HS-5 (cell line): ENCODE measurements at places on chromosomes 5 and 9.

DNA sequence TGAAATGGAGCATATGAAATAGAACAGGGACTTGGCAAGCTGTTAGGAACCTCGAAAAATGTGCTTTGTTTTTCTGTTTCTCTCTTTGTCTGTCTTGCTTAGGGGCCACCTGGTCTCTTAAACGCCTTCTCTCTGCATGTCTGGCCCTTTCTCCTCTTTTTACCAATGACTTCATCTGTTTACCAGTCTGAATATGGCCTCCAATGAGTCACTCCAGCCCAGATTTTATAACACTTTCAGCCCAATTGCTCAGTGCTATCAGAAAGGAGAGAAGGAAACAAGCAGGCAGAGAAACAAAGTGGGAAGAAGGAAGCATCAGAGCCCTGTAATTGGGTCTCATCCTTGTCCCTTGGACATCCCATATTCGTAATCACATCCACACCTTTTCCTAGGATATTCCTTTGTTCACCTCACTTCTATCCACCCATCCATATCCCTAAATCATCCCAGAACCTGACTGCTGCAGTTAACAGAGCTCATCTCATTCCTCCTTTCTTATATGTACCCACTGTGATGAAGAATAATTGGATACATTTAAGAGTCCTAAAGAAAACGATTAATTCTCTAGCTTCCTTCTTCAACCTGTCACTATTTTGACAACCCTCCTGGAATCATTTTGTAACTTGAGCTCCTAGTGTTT lies 151.8 kb upstream of the GPR151 start:
- DNase-seq: peak; percentile 41

- DNase-seq: no peak
Measured at GRCh38 chr9:82466616-82467260, 478.2 kb downstream of the SPATA31D1 start.

- DNase-seq: no peak
Measured at GRCh38 chr5:110517396-110517795, 209.1 kb downstream of the TMEM232 start.

- peak; percentile 1 for DNase-seq
Measured at GRCh38 chr5:53642061-53642460, 81.6 kb downstream of the NDUFS4 start.

DNA sequence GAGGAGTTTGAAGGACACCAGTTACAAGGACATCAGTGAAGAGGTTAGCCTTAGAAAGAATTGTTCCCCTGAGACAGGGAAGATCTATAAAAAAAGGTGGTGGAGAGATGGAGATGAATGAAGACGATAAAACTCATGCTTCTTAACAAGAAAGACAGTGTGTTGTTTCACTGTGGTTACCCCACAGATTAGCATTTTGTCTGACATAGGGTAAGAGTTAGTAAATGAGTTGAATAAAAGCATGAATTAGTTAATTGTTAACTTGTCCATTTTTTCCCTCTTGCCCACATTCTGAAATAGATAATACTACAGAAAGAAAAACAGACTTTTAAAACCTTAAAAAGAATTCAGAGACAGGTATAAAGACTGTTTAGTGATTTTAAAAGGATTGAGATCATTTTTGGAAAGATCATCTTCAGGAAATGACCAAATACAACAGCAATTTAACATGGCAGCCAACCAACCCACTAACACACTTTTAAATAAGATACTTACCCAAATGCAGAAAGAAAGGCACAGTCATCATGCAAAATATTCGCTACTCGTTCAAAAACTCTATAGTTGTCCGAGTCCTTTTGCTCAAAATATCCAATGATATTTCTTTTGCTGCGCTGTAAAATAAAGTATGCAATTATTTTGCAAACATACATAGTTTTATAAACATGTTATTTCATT lies 78.5 kb downstream of the ERP44 start:
- no peak for DNase-seq

GRCh38 chr5:16570121-16570815 lies 46.5 kb downstream of the RETREG1 start:
- DNase-seq: peak; percentile 88

GRCh38 chr5:159894149-159894720 lies 22.0 kb upstream of the ADRA1B start:
- no peak for DNase-seq
